ENCODE measurements at places on chromosomes 7 and 10.

DNA sequence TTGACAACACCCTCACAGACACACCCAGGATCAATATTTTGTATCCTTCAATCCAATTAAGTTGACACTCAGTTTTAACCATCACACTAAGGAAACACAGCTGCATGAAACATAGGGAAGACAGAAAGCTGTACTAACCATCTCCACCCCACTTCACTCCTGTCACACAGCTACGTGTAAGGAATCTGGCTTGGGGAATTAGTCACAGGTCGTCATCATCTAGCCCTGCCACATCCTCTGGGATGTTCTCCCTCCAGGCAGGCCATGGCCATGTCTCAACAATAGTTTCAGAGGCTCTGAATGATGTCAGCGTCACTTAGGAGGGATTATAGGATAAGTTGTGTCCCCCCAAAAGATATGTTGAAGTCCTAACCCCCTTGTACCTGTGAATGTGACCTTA lies 10.8 kb upstream of the SEMA3C start:
- no peak for DNase-seq

DNA sequence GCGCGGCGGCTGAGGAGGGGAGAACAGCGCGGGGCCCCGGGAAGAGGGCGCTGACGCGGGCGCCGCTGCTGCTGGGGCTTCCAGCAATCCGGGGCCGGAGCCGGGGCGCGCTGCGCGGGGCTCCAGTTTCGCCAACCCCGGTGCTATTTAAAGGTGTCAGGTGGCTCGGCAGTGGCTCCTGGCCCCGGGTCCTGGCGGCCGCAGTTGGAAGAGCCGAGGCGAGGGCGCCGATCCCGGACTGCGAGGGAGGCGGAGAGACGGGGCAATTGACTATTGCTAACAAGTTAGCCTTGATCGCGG lies 347 bp downstream of the LBX1 start:
- DNase-seq = no peak

DNA sequence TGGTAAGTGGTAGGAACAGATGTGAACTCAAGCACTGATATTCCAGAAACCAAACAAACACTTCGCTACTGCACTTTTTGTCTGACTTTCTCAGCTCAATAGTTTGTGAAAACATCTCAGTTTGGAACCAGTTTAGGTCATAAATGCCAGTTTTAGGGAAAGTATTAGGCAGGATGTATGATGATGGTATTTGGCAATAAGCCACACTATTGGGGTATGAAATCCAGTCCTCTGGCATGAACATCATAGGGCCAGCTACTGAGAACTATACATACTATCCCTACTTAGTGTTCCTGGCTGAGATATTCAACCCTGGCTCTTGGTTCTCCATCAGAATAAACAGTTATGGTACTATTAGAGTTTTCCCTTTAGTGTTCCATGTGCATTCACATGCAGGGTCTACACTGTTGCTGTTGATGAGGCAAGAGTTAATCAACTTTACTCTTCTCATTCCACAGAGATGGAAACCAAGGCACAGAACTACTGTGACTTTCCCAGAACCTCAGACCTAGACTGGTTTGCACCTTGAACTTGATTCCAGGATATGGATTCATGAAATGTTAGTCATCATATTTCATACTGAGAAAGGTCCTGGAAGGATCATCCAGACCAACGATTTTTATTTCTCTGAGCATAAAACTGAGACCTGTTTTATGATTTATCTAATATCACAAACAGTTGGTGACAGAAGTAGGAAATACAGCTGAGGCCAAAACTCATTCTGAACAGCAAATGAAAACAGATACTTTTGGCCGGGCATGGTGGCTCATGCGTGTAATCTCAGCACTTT lies 20.0 kb upstream of the IFIT2 start:
- DNase-seq = no peak

DNA sequence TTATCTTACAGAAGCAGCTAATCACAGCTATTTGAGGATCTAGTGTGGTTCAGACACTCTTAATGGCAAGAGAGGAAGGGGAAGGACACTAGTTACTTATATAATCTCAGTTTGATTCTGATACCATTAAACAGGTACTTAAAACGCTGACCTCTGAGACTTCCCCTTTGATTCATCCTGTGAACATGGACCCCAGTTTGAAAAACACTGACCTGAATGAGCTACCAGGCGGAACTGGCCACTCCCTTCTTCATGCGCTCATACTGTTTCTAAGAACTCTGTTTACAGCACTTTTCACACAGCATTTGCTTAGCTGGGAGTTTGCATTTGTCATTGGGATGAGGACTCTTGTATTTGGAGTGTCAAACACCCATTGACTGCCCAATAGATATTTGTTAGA lies 45.7 kb downstream of the BEND7 start:
- no peak for DNase-seq

- no peak for DNase-seq
Observed at GRCh38 chr7:7851991-7852390, 116.6 kb upstream of the GLCCI1 start.
